ENCODE measurements at places on chromosomes 6 and 20.

DNA sequence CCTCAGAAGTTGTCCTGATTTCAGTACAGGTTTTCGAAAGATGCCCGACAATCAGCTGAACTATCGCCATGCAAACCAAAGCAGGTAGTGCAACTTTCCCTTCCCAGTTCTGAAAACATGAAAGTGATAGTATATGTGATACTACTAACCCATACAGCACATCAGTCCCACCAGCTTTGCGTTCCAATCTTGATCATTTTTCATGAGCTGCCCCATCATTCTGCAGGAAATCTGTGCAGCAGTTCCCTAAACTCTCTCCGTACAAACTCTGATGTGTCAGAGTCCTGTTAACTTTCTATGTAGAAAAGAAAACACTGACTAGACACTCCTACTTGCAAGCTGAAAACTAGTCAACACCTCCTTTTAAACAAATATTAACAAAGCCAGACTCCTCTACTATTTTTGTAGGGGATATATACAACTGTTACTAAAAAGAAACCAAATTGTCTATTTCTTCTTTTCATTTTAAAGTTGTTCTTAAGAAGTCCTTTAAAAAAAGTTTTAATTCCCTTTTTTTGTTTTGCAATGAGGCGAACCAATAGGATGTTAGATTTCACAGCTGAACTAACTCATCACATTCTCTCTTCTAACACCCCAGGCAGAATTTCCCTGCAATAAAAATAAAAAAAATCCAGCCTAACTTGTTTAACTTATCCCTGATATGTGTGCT lies 99.6 kb upstream of the DST start:
- no peak for DNase-seq

- DNase-seq: no peak
These were observed 51.6 kb upstream of the POU3F2 start for GRCh38 chr6:98782772-98783171.

GRCh38 chr6:52376763-52377162 lies 14.8 kb downstream of the PAQR8 start:
- DNase-seq: no peak

GRCh38 chr6:21189759-21190158 lies 403.8 kb upstream of the SOX4 start:
- DNase-seq: peak; percentile 80

DNA sequence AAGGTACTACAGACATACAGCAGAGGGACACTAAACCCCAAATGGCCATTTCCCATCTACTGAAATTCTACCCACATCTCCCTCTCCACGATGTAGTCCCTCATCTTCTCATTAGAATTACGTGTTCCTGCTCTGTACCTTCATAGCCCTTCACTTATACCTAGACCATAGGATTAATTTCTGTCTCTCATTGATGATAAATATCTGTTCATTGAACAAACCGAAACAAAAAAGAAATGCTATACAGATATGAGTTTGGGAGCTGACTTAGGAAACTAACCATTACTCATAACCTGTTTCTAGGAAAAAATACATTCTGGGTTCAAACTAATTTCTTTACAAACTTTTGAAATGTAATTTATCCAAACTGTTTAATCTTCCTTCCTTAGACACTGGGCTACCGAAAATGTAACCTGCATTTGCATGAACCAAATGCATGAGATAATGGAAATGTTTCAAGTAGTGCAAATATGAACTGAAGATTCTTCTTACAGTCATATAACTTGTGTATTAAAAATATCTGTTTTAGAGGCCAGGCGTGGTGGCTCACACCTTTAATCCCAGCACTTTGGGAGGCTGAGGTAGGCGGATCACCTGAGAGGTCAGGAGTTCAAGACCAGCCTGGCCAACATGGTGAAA lies 85.3 kb downstream of the GJA10 start:
- no peak for DNase-seq

- no peak for DNase-seq
These were observed 40.1 kb upstream of the BCAS1 start for GRCh38 chr20:54110457-54110856.

DNA sequence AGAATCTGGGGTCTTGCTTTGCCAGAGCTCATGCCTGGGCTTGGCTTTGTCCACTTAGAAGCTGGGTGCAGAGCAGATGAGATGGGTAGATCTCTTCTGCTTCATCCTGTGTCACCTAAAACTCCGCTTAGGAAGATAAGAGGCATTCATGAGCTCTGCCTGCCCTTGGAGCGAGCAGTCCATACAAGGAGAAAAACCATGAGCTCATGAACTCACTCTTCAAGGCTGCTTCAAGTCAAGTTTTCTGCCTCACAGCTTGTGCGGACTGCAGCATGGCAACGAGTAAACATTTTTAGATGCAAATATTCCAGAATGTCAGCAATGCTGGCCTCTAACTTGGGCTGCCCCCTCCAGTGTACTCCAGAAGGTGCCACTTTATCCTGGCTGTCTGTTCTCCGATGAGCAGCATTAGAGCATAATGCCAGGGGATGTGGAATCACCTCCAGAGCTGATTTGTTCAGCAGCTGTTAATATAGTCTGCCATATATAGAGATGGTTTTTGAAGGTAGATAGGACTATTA lies 10.7 kb upstream of the UQCC2 start:
- no peak for DNase-seq

GRCh38 chr6:85490516-85491248 lies 40.8 kb downstream of the NT5E start:
- no peak for DNase-seq

DNA sequence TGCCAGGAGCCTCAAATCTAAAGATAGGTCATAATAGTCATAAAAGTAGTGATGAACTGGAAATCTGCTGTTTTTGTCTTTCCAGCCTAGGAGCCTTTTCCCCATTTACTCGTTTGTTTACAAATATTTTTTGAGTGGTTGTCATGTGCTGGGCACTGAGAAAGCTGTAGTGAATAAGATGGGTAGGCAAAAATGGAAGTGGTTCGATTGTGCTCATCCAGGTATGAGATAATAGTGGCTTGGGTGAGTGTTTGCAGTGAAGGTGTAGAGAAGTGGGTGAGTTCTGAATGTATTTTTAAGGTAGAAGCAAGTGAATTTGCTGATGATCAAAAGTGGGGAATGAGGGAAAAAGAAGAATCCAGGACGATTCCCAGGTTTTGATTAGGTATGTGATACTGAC lies 53.0 kb downstream of the CARMIL1 start:
- no peak for DNase-seq

DNA sequence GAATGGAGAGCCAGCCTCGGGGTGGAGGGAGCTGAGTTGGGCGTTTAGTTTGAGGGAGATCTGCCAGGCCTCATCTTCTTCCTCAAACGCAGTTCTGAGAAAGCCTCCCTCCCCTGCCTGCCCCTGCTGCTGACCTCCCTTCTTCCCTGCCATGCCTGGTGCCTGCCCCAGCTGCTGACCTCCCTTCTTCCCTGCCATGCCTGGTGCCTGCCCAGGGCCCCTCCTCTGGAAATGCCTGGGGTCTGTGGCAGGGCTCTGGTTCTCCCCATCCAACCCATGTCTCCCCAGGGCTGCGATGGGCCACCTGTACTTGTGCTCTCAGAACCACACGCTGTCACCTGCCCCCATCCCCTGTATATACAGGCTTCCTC lies 114.6 kb downstream of the VEGFA start:
- DNase-seq: no peak

DNA sequence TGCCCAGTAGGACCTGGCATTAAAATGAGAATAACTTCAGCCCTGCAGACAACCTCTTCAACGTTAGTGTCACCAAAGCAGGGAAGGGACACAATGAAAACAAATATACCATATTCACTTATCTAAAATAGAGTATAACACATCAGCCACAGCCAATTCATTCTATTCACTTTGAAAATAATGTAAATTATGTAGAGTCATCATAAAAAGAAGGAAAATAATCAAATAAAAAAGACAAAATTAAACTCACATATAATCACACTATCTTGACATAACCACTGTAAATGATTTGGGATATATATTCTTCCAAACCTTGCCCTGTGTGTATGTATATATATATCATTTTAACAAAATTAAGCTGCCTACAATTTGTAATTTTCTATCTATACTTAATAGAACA lies 78.1 kb upstream of the HEY2 start:
- DNase-seq: no peak

GRCh38 chr6:145155873-145156782 lies 579.2 kb downstream of the EPM2A start:
- DNase-seq: no peak

DNA sequence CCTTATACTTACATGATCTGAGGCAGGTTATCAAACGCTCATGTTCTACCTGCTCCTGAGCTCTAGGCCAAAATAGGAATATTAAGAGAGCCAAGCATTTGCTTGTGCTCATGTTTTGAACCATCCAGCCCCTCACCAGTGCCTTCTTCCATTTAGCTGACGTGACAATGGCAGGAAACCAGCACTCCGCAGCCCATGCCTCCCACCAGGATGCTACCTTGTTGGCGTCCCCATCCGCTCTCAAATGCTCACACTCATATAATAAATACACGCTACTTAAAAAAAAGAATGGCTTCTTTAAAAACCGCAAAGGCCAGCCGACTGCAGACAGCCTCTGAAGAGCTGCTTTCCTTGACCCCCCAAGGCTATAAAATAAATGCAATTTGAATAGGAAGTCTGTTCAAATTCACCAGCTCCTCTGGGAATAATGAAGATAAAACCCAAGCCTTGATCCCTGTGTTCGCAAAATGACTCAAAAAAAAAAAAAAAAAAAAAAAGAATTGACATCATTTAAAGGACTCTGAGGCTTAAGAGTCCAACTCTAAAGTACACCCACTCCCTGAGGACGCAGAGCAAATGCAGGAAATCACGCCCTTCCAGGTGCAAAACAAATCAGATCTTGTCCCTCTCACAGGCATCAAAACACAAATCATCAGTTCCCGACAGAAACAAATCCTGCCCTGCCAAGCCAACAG lies 29.0 kb downstream of the RNASET2 start:
- no peak for DNase-seq

DNA sequence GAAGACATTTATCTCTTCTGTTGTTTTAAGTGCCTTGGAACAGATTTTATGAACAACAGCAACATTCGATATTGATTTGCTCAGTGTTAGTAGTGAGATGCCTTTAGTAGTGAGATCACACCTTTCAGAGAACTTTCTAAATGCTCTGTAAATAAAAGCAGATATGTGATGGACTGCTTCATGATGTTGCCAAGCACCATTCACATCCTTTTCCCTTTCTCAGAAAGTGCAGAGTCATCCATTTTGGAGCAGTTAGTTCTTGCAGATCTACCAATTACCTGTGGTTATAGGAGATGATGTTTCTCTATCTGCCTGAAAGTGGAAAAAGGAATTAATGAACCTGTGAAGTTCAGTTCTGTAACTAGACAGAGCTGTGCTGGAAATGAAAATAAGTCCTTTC lies 27.0 kb downstream of the CBFA2T2 start:
- DNase-seq: peak; percentile 12

GRCh38 chr20:1576641-1577040 lies 19.1 kb upstream of the SIRPD start:
- no peak for DNase-seq

- no peak for DNase-seq
These were observed 141.5 kb downstream of the LY86 start for GRCh38 chr6:6729971-6730370.

DNA sequence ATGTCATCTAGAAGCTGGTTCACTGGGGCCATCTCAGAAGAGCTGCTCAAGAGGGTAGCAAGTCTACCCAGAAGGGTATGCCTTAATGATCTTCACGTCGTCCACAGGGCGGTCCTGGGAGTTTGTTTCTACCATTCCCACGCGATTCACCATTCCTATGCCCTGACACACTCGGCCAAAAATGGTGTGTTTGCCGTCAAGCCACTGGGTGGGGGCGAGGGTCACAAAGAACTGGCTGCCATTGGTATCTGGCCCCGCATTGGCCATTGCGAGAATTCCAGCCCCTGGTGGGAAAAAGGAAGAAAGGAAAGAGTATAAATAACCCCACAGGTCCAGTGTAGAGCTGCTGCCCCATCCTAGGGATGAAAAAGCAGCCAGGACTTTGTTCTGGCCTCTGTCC lies 16.5 kb upstream of the CPNE5 start:
- DNase-seq: no peak

GRCh38 chr6:44800171-44800783 lies 412.8 kb downstream of the CDC5L start:
- DNase-seq: peak; percentile 9

DNA sequence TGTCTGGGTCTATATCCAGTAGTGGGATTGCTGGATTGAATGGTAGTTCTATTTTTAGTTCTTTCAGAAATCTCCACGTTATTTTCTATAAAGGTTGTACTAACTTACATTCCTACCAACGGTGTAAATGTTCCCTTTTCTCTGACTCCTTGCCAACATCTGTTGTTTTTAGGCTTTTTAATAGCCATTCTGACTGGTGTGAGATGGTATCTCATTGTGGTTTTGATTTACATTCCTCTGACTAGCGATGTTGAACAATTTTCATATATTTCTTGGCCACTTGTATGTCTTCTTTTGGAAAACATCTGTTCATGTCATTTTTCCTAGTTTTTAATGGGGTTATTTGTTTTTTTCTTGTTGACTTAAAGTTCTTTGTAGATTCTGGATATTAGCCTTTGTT lies 99.3 kb downstream of the BMP2 start:
- no peak for DNase-seq

DNA sequence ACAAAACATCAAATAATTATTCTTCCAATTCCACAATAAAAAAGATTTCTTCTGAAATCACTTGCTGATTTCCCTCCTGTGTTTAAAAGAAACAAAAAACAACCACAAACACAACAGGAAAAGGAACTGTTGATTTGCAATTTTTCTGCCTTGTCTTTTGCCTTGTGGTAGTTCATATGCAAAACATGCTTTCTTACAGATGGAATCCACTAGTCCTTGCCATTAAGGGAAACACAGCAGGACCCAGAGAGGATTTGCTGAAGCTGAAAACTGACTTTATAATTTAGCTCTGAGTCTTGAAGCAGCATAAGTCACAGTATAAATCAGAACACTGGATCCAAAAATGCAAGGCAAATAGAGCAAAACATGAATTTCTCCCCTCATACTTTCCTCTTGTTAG lies 328.8 kb downstream of the PHF3 start:
- no peak for DNase-seq

DNA sequence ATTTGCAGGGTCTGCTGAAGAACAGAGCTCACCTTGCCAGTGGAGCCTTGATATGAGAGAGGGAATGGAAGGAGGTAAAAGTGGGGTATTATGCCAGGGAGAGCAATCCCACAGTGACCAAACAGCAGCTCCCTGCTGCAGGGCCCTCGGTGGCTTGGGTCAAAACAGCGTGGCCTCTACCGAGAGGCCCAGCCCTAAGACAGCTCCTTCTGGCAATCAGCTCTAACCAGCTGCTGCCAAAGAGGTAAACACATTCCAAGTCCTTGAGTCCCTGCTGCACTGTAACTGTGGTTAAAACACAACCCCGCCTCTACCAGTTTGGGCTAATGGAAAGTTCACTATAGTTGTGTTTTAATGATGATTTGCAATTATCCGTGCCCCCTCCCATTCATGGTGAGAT lies 1.4 kb upstream of the DAAM2 start:
- DNase-seq: no peak

- no peak for DNase-seq
These were observed 37.1 kb downstream of the OTOR start for GRCh38 chr20:16785226-16785625.
